ENCODE measurements at places on chromosomes 5 and 9.

DNA sequence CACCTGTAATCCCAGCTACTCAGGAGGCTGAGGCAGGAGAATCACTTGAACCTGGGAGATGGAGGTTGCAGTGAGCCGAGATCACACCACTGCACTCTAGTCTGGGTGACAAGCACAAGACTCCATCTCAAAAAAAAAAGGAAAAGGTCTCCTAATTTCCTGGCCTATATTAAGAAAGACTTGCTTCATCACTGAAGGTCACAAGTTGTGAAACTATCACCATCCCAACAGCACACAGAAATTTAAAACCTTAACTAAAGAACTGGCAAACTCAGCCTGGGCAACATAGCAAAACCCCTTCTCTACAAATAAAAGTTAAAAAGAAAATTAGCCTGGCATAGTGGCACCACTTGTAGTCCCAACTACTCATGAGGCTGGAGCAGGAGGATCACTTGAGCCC is 17.2 kb downstream of the FRMD3 start:
- DNase-seq, result no peak

- no peak for DNase-seq
These were observed 732 bp downstream of the SNAPC3 start for GRCh38 chr9:15423231-15423985.

DNA sequence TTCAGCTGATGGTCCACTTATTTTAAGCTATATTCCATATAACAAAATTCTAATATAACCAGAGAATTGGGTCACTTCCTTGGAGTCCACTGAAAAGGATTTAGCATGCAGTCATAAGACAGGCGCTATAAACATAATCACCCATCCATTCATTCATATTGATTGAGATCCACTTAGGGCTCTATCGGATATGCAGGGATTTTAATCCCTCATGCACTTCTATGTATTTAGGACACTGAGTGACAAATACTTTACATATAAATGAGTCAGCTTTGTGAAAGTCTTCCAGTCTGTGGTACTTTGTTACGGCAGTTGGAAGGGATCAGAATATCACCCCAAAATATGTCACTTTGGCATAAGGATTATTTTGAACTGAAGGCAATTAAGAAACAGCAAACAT is 127.3 kb upstream of the ZNF608 start:
- no peak for DNase-seq

GRCh38 chr5:158857371-158857770 is 242.3 kb downstream of the EBF1 start:
- DNase-seq, result no peak

- DNase-seq, result no peak
These were observed 84.9 kb downstream of the TEK start for GRCh38 chr9:27193886-27194285.

GRCh38 chr9:108953983-108954574 is 19.9 kb downstream of the ABITRAM start:
- no peak for DNase-seq

- no peak for DNase-seq
These were observed 276.6 kb downstream of the GADD45G start for GRCh38 chr9:89881431-89881830.

DNA sequence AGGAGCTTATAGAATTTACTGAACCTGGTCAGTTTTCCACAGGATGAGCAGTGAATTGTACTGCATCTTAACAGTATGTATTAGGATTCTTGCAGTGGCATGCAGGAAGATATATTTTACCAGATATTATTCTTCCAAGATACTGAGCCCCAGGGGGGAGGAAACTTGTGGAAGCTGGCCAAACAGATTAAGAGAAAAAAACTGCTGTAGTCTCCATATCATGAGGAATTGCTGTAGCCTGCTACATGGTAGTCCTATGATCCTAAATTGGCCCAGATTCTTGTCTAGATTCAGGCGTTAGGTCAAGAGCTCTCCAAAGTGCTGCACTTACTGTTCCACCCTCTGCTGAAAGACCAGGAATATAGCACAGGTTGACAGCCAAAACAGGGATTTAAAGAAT is 275.5 kb upstream of the TAS2R1 start:
- no peak for DNase-seq

DNA sequence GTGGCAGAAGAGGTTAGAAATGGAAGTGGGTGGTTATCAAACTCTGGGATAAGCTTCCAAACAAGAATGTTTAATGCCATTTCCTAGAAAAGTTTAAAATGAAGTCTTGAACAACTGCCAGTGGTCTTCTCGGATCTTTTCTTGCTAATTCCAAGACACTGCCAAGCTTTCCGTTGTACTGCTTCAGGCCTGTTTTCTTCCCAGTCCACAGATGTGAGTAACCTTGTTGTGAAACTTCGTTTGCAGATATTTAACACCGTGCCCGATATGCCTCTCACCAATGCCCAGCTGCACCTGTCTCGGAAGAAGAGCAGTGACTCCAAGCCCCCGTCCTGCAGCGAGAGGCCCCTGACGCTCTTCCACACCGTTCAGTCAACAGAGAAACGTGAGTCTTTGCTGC is 269.8 kb downstream of the NR3C1 start:
- DNase-seq, result no peak

DNA sequence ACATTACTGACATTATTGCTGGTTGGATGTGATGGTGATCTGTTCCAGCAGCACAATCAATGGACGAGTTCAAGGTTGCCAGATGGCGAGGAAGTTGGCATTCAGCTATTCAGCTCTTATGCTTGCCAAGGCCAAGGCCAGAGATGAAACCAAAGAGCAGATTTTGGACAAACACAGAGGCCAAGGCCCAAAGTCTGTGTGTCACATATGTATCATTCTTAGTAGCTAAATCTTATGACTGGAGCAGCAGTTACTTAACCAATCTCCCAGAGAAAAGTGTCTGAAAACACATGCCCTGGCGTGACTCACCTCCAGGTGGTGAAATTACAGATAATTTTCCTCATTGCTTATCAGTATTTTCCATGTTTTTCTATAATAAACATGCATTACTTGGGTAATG is 189.0 kb upstream of the EGFLAM start:
- no peak for DNase-seq

GRCh38 chr9:113998114-113998513 is 80.0 kb downstream of the AMBP start:
- no peak for DNase-seq

GRCh38 chr5:65663804-65664521 is 39.1 kb downstream of the SHLD3 start:
- no peak for DNase-seq

DNA sequence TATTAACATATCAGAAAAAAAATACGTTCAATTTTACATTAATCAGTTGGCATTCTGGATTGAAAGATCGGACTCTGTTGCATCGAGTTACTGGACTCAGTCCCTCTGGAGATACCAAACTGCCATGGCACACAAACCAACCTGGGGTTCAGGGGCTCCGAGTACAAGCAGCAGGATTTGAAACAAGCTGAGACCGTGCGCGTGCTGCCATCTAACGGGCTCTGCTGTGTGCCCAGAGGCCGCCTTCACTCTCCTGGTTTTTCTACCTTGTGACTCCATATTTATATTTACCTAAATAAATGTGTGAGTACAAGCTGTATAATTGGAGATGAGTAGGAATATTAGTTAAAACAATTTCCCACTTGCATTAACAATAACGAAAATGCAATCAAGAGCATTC is 48.2 kb downstream of the ANXA1 start:
- no peak for DNase-seq

- DNase-seq, result no peak
These were observed at the start of gene TENT4A for GRCh38 chr5:6713274-6714225. TSS of gene TENT4A (plus strand) at chr5:6713432. CDS start at chr5:6713984, 552 bp downstream.

- no peak for DNase-seq
These were observed 136.3 kb upstream of the ASTN2 start for GRCh38 chr9:117551171-117551570.

DNA sequence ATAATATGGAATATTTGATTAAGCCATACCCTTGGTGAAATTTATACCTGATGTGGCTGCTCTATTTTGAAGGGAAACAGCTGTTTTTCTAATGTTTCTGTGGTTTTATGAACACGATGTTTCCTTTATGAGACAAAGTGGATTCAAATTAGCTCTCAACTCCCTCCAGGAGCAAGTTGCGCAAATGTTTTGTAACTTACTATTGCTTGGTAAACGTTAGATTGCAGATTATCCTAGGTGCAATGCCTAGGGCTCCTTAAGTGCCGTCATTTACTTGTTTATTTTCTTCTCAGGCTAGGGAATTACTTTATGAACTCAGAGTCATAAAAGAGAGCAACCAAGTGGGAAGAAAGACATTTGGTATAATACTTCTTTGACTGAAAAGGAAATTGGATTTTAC is 763.1 kb downstream of the TAF11L14 start:
- DNase-seq, result no peak

GRCh38 chr5:80761176-80761575 is 106.4 kb upstream of the DHFR start:
- no peak for DNase-seq

- DNase-seq, result no peak
These were observed 186.0 kb downstream of the NXNL2 start for GRCh38 chr9:88721025-88721424.

DNA sequence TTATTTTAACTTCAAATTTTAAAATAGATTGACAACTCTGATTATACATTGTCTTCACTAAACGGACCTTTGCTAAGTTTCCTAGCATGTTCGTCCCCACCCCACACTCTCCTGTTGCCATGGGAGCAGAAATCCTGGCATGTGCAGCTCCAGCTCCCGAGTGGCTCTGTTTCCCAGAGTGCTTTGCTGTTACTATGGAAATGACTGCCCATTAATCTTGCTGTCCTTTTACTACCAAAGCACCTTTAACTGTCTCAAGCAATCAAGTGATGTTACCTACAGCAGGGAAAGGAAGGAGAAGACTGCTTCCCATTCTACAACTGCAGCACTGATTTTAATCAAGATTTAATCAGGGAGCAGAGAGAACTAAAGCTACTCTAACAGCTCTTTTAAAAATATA is 212.0 kb upstream of the KIF2A start:
- DNase-seq, result no peak

DNA sequence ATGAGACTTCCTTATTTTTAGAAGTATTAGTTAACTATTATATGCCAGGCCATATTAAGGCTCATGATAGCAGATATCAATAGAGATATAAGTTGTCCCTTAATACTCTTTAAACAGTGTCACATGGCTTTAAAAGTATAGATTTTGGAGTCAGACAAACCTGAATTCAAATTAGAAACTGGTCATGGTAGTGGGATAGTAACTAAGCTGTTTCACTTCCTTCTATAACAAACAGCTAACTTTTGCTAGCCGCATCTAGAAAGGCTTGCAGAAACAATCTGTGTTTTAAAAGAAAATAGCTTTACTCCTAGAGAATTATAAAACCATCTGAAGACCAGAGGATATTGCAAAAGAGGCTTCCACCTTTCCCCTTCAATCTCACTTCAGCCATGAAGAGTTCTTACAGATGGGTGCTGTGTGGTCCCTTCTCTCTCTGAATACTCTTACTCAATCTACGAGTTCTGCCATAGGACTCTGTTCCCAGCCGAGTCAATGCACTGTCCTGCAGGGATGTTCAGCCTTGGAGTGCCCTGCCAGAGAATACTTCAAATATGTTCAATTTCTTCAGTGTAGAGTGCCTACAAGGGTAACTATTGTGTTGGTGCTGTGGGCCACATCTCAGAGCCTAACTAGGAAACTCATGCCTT is 810.2 kb downstream of the EFNA5 start:
- DNase-seq, result no peak

DNA sequence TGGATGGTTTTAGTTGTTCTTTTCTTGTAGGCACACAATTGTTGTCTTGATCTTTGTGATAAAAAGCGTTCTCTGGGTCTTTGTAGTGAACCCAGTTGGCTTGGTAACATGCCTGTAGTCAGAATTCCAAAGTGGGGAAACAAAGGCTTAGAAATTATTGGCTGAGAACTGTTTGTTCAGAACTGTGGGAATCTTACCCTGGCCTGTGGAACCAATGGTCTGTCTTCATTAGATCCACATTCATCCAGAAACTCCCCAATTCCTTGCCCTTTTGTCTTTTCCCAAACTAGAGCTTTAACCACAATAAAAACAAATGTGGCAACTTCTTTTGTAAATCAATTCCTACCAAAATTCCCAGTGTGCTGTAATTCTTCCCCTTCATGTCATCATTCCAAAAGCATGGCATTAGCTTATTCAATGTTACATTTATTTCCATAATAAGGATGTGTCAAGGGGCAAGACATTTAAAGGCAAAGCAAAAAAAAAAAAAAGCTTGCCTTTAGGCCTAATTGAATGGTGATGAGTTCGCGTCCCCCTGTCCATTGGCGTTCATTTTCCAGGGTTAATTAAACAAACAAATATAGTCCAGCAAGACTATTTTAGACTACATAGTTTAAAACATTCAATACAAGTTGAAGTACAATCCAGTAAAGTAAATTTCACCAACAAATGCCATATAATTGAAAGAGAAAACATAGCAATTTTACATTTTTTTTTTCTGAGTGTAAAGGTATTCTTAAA is 249.8 kb upstream of the ZNF608 start:
- DNase-seq, result no peak

DNA sequence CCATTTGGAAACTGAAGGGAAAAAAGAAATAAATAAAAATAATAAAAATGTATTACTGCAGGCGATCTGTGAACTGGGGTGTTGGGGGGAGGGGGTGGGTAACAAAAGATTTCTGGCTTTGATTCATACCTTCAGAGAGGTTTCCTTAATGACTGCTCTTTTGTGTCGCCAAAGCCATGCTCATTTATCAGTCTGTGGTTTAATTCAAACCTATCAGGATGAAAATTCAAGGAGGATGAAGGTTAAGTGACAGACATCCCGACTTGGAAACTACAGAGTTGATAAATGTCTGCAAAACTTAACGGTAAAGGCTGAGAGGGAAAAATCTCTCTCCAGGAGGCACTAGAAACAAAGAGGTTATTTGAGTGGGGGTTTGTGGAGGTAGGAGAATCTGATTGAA is 278.2 kb downstream of the PSAT1 start:
- no peak for DNase-seq

GRCh38 chr5:100772006-100772405 is 131.1 kb downstream of the ST8SIA4 start:
- DNase-seq, result no peak

GRCh38 chr5:170235876-170236864 is 3.4 kb downstream of the C5orf58 start:
- no peak for DNase-seq

- DNase-seq, result no peak
These were observed 20.5 kb downstream of the EQTN start for GRCh38 chr9:27276193-27277030.

GRCh38 chr5:12099296-12099695 is 195.1 kb upstream of the CTNND2 start:
- DNase-seq, result no peak

DNA sequence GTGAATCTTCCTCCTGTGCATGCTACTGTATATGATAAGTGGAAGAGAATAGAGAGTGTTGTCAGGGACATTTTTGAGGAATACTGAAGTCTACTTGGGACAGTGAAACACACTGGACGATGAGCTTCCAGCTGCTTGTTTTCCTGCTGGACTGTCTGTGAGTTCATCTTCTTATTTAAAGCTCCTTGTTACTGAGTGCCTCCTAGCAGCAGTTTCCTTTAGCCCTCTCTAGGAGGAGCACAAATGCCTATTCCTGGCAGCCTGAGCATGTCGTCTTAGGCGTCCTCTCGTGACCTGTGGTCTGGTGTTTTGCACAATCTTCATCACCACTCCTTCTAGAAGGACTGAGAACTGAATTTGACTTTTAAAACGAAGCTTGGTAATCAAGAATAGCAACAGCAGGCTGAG is 43.8 kb downstream of the ANKRD33B start:
- DNase-seq, result no peak

Measured in stimulated activated CD8-positive, alpha-beta memory T cell treated with anti-CD3 and anti-CD28 coated beads, Interleukin-7, amount 100 ng/mL, for 48 hours (primary cell).